GM13977 (cell line): ENCODE measurements at places on chromosomes 3 and 15.

- DNase-seq = no peak
Observed at GRCh38 chr3:123295171-123295900, 93.6 kb downstream of the SEC22A start.

DNA sequence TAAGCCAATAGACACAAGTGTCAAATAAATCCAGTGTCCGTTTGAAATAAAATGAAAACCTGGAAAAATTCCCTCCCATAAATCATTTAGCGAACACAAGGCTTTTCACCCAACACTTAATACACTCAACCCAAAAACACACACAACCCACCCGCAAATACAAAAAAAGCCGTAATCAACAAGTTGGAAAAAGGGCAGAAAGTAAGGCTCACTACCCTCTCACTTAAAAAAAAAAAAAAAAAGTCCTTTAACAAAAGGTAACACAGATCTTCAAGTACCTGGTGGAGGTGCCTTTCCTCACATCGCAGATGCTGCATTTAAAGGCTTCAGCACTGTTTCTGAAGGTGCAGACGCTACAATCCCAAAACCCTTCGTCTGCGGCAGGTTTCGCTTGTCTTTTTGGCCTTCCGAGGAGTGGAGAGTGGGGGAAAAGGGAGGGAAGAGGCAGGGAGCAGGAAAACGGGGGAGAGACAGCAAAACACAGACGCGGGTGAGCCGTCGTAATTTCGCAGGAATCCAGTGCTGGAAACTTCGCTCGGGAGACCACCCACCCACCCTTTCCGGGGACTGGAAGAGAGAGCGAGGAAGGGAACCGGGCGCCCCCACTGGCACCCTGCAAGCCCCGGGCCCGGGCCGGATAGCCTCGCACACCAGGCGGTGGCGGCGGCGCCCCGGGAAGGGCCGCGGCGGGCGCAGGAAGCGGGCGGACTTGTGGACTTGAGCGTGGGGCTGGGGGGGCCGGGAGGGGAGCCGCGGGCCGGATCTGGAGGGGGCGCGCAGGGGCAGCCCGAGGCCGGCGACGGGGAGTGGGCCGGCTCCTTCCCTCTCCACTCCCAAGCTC, 401.8 kb downstream of the SHQ1 start:
- DNase-seq = no peak

- no peak for DNase-seq
Observed at GRCh38 chr3:40680685-40681657, 156.2 kb downstream of the ZNF621 start.

GRCh38 chr3:186327912-186328487, 34.0 kb downstream of the DGKG start:
- no peak for DNase-seq

- DNase-seq = no peak
Observed at GRCh38 chr15:70509731-70510143, 253.6 kb downstream of the UACA start.

DNA sequence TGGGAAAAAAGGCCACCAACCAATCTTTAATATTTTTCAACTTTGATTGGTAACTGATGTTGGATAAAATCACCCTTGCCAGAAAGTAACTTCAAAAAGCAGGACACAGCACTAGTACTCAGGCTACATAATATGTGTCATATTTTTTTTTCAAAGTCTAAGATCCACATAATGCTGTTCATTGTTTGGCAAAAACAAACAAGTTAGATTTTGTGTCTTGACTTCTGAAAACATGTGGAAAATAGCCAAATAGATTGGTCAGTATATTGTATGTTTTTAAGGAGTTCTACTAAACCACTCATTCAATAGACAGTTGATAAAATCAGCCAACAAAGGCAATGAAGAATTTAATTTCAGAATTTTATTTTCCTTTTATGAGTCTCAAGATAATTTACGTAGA, 111.7 kb upstream of the CCDC54 start:
- no peak for DNase-seq

GRCh38 chr15:81357180-81357686, 16.8 kb downstream of the TMC3 start:
- DNase-seq = no peak

DNA sequence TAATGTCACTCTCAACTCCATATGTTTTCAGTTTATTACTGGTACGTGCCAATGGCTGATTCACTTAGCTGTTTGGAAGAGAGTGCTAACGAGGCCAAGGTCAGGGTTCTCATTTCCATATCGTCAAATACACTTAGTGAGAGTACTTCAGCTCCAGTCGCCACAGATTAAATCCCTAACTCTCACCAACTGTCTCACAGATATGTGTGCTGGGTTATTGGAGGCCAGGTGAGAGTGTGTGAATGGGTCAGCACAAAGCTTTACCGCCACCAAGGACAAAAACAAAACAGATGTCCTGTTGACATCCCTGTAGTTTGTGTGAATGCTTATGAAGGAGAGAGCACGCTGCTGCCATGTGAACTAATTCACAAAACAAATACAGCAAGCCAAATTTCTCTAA, 133.5 kb upstream of the TBL1XR1 start:
- no peak for DNase-seq

DNA sequence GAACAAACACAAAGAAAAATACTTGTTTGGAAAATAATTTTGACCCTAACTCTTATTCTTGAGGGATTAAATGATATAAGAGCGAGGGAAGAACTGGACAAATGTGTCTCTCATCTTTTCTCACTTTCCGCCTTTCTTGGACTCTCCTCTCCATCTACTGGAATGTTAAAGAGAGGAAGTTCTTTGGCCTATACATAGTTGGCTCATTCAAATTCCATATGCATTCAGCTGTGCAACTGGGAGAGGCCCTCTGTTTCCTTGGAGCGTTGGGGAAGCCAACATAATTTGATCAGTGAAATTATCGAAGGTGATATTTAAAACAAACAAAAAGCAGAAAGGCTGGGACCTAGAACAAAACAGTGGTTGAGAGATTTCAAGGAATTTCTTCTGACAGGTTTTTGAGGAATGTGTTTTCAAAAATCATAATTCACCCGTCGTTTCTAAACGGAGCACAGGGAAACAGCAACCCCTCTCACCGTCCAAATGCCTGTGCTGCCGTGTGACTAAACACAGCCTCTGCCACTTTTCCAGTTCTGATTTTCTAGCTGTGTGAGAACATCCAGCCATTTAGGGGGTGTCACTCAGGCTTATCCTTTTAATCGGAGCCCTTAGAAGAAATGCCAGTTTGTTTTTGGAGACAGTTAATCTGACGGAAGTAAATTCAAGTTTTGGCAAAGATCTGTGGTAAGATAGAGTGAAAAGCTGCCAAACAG, 489.9 kb downstream of the SOX2 start:
- no peak for DNase-seq
